Common myeloid progenitor, CD34-positive (primary cell): ENCODE measurements at places on chromosomes 3 and 15.

DNA sequence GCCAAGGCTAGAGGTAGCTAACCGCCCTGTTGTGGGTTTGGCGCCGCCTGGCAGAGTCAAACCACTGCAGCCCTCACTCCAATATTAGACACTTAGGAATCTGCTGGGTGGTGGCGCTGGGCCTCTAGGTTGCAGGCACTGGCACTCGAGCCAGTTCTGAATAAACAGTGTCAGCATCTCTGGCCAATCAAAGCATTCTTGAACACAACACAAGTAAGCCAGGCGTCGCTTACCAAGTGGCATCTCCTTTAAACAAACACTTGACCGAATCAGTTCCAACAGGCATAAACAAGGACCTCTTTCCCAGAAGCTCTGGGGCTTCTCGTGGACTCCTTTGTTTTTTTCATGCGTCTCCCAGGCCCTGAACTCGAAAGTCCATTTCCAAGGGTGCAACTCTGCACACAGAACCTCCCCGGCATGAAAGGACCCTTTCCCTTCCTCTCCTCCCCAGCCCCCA lies 82.3 kb downstream of the LRIG1 start:
- DNase-seq, result no peak

- DNase-seq, result no peak
Observed at GRCh38 chr15:39052323-39052705, 487.7 kb upstream of the RASGRP1 start.

DNA sequence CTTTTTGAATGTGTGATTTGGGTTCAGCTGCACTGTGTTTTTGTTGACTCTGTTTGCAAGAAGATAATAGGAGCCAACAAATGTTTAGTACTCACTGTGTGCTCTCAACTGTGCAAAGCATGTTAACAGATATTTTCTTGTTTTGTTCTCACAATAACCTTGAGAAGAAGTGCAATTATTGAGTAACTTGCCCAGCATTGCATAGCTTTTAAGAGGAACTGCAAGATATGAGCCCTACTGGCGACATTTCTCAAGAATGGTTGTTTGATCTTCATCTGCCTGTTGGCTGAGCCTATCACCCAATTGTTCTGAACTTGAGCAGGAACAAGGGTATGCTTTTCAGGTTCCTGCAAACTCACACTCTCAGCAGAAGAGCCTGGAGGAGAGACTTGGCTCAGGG lies 43.4 kb upstream of the AGBL1 start:
- DNase-seq, result no peak

DNA sequence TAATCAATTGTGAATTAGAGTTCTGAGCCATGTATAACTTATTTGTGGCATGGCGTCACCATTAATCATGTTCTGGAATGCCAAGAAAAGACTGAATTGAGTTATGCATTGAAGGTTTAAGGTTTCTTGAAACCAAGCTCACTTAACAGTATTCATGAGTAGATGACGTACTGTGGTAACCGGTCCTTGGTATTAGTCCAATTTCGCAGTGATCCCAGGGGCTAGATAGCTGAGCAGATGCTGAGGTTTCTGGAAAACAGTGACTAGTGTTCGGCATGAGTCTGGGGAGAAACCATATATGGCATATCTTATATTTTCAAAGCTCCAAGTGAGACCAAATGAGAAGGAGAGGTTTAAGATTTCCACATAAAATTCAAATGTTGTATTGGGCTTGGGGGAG lies 218.3 kb upstream of the LYSMD4 start:
- DNase-seq, result no peak

- DNase-seq, result no peak
Observed at GRCh38 chr3:72060447-72061034, 275.6 kb upstream of the PROK2 start.

DNA sequence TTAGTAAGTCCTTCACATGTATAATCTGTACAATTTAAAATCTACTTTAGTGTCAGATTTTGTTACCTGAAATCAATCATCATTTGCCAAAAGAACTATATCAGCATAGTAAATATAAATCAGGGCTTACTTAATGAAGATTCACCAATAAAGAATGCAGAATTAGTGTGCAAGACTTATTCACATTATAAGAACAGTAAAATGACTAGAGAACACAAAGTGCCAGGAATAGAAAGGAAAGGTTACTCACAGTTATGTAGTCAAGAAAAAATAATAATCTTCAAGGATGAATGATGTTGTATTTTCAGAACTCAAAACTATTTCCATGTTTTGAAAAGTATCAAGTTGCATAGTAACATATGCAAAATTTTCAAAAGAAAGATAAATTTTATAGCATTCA lies 891.9 kb downstream of the ROBO1 start:
- DNase-seq, result no peak

DNA sequence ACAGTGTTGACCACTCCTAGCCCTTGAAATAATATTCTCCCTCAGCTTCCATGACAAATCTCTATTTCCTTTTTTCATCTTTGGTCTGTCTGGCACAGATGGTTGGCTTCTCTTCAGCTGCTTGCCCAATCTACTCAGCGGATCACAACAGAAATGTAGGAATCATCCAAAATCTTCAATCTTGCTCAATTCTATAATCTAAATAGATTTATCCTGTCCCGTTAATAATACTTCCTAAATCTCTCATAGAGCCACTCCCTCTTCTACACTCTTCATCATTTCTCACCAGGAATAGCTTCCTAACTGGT lies 3.8 kb downstream of the PEAK1 start:
- DNase-seq, result no peak

GRCh38 chr15:98955961-98956723 lies 51.5 kb downstream of the PGPEP1L start:
- DNase-seq, result peak; percentile 71

DNA sequence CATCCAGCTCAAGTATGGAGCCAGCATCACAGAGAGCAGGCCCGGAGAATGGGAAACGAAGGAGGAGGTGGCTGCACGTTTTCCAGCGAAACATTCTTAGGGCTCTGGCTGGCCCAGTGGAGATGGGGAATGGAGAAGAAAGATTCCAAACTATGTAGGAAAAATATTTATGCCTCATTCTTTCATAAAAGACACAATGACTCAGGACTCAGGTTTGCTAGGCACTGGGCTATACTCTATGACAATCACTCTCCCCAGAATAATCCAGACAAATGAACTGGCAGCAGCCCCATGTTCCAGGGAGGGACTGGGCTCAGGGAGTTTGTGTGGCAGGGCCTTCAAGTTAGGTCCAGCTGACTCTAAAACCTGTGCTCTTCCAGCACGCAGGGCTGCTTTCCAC lies 110.8 kb upstream of the RAD18 start:
- DNase-seq, result no peak

DNA sequence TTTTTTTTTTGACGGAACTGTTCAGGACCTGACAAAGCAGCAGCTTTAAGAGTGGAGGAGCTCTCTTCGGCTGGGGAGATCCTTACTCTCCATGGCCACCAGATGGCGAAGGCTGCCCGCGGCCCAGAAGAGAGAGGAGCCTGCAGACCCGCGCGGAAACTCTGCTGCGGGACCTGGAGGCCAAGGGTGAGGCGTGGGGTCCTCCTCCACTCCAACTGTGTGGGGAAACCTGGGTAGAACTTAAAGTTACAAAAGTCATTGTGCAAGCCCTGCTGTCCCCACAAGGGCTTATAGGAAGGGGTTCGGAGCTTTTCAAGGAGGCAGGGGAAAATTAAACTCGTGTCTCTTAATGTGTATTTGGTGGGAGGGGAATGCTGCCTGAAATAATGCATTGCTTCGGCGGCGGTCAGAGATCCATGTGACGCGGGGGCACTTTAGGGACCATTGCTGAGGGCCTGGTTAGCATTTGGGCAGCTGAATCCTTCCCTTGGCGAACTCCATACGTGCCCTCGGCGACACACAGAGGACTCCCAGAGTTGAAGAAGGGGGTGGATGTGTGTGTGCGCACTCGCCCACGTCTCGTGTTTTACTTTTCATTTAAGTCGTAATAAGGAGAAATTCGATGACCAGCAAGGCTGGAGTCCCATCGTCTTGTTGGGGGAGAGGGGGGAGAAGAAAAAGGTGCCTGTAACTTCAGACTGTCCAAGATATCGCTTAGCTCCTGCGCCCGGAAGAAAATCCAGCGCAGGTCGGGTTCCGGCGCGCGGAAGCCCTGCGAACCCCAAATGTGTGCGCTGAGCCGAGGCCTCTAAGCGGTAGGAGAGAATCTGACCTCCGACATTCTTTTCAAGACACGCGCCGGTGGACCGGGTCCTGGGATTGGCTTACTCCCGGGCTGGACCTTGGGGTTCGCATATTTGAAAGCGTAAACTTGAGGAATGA lies 9.7 kb downstream of the EOMES start:
- DNase-seq, result peak; percentile 87

DNA sequence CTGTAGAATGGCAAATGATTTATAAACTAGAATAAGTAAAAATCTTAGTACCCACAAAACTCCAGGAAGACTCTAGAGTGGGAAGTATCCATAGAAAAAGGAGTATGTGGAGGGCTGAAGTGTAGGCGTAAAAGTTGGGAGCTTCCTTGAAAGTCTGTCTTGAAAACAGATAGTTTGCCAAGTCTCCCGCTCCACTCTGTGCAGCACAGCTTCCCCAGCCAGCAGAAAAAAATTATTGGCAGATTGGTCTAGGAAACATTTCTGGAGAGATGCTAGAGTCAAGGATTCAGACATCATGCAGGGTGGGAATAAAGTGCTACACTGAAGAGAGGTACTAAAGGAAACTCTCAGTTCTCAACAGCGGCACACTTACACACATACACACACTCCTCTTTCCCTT lies 53.4 kb upstream of the CD200R1L start:
- no peak for DNase-seq

- DNase-seq, result peak; percentile 72
Observed at GRCh38 chr15:57213862-57214261, 162.4 kb upstream of the CGNL1 start.

GRCh38 chr15:39238443-39238842 lies 342.4 kb upstream of the THBS1 start:
- no peak for DNase-seq

DNA sequence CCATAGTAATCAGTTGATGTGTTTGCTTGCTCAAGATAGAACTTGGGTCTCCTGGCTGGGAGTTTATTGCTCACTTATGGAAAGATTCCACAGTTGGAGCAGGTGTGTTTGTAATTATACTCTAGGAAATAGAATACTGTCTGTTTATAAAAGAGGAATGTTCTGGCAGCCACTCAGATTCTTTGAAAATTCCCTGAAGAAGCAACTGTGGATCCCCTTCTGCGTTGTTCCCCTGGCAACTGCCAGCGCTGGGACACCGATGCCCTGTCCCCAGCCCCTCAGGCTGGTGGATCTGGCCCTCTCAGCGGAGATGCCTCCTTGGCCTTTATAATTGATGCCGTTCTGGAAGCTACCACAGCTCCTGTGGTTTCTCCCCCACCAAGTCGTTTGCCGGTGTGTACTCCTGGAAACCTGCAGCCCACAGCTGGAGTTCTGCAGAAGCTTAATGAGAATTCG lies 225.9 kb downstream of the ITPR1 start:
- no peak for DNase-seq

DNA sequence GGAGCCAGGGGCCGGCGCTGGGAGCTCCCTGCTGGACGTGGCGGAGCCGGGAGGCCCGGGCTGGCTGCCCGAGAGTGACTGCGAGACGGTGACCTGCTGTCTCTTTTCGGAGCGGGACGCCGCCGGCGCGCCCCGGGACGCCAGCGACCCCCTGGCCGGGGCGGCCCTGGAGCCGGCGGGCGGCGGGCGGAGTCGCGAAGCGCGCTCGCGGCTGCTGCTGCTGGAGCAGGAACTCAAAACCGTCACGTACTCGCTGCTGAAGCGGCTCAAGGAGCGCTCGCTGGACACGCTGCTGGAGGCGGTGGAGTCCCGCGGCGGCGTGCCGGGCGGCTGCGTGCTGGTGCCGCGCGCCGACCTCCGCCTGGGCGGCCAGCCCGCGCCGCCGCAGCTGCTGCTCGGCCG lies 1.5 kb downstream of the SMAD6 start:
- peak; percentile 57 for DNase-seq

DNA sequence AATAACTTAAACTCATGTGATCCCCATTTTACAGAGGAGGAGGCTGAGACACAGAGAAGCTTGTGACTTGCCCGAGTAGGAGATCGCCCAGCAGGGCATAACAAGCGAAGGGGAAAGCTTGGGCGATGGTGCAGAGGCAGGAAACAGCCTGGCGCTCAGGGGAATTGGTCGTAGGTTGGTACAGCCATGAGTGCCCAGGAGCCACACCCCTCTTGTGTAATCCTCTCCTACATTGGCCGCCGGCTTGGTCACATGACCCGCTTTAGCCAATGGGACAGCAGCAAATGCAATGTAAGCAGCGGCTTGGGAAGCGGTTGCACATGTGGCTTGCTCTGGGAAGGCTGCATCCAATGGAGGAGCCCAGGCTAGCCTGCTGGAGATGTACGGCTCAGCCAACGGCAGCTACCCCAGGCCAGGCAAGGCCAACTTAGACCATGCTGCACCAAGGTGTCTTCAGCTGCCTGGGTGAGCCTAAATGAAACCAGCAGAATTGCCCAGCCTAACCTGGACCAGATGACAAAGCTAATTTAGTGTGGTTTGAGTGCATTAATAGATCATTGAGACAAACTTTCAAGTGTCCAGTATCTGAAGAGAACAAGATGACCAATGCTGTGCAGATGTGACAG lies 50.3 kb upstream of the SLC6A6 start:
- peak; percentile 19 for DNase-seq

GRCh38 chr3:183253528-183254486 lies 754 bp downstream of the B3GNT5 start:
- DNase-seq, result no peak

- no peak for DNase-seq
Observed at GRCh38 chr15:44729408-44730127, 6.8 kb upstream of the TRIM69 start.

- no peak for DNase-seq
Observed at GRCh38 chr15:62464705-62465104, 299.6 kb upstream of the C2CD4B start.

- peak; percentile 71 for DNase-seq
Observed at GRCh38 chr15:74390647-74391288, 23.3 kb upstream of the CYP11A1 start.

DNA sequence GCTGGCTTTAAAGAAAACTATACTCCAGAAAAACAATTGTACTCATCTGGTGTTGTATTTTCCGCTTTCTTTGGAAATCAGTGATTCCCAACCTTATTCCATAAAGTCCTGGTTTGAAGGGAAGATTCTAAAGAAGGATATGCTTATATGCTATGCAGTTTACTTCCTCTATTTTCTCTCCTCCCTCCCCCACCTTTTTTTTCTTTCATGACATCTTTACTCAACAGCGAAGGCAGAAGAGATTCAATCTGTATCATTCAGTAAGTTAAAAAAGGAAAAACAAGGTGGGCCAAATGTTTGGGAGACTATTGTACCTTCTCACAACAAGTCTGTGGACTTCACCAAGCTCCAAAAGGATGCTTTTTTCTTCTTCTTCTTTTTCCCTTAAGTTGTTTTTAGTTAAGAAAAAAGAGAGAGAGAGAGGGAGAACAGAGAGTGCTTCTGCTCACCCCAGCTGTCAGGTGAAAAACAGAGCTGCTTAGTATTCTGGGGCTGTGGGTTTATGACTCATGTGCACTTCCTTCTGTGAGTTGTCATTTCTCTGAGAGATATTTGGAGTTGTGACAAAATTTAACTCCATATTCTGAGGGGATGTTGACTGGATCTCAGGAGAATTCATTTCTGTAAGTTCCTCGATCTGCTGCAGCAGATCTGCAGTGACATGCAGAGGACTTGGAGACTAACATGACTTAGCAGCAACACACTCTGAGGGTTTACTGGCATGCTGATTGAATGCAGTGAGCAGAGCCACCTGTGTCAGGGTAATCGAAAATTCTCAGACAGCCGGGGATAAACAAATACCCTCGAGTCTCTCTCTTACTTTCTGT lies 70.7 kb downstream of the SSR3 start:
- DNase-seq, result peak; percentile 84

GRCh38 chr3:194481103-194481502 lies 5.7 kb downstream of the ATP13A3 start:
- no peak for DNase-seq
